T-helper 2 cell treated with Interferon-gamma antibody and Interleukin-4, amounts not matched to agents 5 μg/mL and 100 μg/mL, for 36 hours (primary cell): ENCODE measurements at places on chromosomes 5 and 9.

DNA sequence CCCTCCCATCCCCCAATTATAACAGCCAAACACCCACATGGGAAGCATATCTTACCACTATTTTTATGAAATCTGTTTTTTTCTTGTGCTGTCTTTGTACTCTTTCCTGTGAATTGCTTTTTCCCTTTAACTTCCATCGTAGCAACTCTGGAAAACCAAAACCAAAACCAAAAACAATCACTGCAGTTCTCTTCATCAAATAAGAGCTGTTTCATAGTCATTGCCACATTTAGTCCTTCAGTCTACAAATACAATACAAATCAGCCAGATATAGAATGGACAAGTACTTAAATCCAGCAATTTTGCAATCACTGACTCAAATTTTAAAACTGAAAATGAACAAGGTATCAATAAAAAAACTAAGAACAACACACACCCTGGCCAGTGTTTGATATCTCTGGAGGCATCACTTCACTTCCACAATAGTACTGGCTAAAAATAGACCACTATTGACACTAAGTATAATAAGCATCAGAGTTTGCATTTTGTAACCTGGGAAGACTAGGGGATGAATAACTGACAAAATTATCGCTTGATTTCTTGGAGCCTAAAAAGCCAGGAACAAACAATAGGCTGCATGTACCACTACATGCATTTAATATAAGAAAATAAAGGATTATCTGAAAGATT, 5.4 kb downstream of the PUM3 start:
- no peak for DNase-seq

DNA sequence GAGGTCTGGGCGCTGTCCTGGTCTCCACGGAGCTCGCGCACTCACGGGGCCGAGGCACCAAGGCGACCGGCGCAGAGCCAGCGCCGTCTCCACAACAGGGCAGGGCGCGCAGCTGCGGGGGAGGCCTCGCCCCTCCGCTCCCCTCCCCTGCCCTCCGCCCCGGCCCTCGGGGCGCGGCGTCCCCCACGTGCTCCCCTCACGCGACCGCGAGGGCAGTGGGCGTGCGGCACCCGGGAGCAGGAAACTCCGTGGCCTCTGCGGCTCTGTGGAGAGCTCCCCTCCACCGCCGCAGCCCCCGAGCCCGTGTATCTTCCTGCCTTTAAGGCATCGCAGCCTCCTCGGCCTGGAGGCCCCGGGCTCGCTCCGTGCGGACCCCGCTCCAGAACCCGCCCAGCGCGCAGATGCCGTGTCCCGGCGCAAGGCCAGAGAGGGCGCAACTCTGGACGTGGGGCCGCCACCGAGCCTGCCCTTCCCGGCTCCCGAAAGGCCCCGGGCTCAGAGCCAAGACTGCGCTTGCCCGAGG, 708 bp upstream of the TUBB4B start:
- DNase-seq = peak; percentile 77

DNA sequence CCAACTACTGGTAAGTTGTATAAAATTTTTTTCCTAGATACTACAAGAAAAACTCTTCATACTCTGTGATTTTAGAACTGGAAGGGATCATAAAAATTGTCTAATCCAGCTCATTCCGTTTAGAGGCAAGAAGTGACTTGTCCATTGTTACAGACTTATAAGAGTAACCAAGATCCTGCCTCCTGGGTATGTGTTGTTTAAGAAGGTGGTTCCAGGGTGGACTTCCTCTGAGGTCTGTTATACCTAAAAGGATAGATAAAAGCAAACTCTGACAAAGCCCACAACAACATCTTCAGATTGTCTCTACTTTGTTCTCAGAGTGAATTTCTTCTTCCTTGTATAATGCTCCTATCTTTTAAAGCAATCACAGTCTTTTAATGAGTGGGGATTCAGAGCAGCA, 24.2 kb downstream of the TGFBR1 start:
- DNase-seq = no peak

DNA sequence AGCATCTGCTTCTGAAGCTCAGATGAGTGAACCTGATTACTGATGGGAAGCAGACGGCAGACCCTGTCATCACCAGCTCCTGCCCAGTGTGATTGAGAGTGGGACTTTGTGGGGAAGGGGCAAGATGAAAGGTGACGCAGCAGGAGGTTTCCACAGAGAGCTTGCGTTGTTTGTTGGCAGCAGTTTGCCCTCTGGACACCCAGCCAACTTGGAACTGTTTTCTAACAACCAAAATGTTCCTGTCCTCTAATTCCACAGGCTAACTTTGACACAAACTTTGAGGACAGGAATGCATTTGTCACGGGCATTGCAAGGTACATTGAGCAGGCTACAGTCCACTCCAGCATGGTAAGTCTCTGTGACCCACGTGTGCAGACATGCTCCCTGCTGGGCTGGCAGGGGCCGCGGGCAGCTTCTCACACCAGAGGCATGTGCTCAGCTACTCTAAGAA, 20.9 kb downstream of the CYFIP2 start:
- DNase-seq = no peak

DNA sequence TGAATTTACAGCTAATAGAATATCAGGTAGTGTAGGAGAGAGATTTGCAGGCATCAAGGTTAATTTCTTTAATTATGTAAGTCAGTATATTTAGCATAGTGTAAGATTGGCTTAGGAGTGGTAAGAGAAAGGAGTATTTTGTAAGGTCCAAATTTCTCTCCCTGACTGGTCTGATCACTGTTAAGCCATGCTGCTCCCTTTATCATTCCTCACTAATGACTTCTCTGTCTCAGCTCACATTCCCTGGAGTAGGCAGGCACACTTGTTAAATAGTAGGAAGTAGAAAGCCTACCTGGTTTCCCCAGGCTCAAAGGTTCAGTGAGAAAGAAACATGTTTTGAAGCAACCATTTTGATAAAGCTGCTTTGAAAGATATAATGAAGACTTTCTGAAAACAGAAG, 90.7 kb downstream of the SMIM15 start:
- no peak for DNase-seq
